ENCODE measurements at places on chromosomes 3 and 15. TPM values are rescaled to one million over a fixed set of nuclear protein-coding genes. Genes with fewer than 3 reads are reported as not detected.

Gene LRRIQ4
- total RNA-seq, result not detected

Gene UBE2E1
- total RNA-seq, result 83.9 TPM

- no peak for DNase-seq
Measured at GRCh38 chr3:107910713-107911259, 180.0 kb downstream of the CD47 start.

Gene GABRR3
- total RNA-seq, result not detected

DNA sequence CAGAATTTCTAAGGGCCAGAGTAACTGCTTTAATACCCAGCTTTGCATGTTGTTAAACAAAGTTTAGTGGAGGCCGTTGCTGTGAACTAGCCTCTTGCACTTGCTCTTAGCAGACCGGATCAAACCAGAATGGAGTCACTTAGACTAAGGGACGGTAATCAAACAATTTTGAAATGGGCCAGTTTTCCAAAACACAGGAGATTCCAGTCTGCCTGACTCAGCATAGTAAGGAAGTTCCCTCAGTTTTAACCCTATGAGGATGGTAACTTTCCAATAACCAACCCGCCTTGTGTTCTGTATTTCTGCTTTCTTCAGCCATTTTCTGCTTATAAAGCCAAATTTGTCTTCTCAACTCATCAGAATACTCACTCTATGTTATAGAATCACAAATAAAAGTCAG, 77.2 kb upstream of the WDR72 start:
- no peak for DNase-seq

DNA sequence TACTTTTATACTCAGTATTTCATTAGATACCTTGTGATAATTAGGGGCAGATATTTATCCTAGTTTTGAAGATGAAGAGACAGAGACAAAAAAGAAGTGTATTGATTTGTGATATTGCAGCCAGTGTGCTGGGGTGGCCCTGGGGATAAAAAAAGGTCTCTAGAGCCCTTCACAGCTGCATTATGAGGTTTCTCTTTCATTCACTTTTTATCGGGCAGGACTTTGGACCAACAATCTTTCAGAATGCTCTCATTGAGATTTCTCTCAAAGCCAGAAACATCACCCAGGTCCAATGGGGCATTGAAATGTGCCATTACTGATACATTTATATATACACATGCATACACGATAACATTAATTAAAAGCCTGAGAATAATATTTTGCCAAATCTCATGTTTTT, 20.5 kb upstream of the SELENOT start:
- no peak for DNase-seq

DNA sequence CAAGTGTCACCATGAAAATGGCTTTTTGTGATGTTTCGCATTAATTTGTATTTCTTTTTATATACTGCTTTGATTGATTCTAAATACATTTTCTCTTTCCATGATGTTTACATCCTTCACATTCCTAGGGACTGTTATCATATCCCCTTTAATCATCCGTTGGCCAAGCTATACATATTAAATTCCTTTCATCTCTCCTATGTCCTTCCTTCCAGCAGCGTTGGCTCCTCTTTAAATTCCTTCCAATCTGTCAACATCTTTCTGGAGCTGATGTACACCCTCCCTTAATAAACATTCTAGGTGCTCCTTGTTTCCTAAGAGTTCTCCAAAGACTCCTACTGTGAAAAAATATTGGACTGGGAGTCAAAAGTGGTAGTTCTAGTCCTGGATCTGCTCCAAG, 87.8 kb downstream of the IGF2BP2 start:
- DNase-seq, result no peak

GRCh38 chr3:123038751-123039150, 11.2 kb upstream of the SEMA5B start:
- DNase-seq, result no peak

Gene NRG4
- total RNA-seq, result 0.83 TPM

Gene C3orf38
- 15.5 TPM for total RNA-seq

DNA sequence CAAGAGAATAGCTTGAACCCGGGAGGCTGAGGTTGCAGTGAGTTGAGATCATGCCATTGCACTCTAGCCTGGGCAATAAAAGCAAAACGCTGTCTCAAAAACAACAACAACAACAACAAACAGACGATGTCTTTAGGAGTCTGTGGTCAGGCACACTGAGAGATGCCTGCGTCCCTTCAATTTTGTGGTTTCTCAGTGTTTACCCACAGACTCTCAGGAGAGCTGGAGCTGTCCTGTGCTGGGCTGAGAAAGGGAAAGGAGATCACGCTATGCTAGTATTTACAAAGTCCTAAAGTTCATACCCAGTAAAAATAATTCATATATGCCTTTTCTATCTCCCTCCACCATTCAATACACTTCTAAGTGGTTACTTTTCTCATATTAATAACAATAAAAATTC, 6.3 kb downstream of the LAMP3 start:
- no peak for DNase-seq

GRCh38 chr3:18027161-18027939, 284.9 kb upstream of the TBC1D5 start:
- no peak for DNase-seq

Gene CNTN3
- not detected for total RNA-seq

DNA sequence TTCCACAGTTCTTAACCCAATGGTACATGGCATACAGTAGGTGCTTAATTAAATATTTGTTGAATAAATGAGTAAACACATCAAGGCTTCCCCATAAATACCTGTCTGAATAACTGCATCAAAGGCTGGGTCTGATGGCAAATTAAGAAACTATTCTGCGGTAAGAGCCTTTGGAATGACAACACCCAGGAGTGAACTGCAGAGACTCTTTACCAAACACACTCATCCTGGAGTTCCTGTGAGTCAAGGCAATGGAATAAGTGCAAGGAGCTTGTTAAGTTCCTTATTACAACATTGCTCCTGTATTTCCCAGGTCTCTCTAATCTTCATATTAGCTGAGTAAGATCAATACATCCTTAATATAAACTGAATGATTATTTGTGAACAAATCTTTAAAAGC, 119.9 kb upstream of the STT3B start:
- no peak for DNase-seq

Gene STRIT1
- total RNA-seq, result not detected

- no peak for DNase-seq
Measured at GRCh38 chr3:132180337-132180791, 136.8 kb upstream of the ACP3 start.

Gene TNFSF10
- 61.7 TPM for total RNA-seq

- DNase-seq, result no peak
Measured at GRCh38 chr3:11898611-11899325, 52.1 kb upstream of the TAMM41 start.

GRCh38 chr3:87047852-87048251, 56.9 kb upstream of the VGLL3 start:
- DNase-seq, result no peak
